Endothelial cell of umbilical vein (primary cell): ENCODE measurements at places on chromosomes 6 and 20.

- DNase-seq: no peak
These were observed 461.9 kb downstream of the QKI start for GRCh38 chr6:163876391-163876790.

- no peak for DNase-seq
These were observed 33.6 kb downstream of the TRAM2 start for GRCh38 chr6:52543262-52543661.

- DNase-seq: no peak
These were observed 52.4 kb downstream of the SLC22A1 start for GRCh38 chr6:160173806-160174527.

- no peak for DNase-seq
These were observed 281.9 kb downstream of the UBE3D start for GRCh38 chr6:82783587-82784236.

GRCh38 chr6:81713205-81713604, 39.3 kb downstream of the TENT5A start:
- DNase-seq: no peak

DNA sequence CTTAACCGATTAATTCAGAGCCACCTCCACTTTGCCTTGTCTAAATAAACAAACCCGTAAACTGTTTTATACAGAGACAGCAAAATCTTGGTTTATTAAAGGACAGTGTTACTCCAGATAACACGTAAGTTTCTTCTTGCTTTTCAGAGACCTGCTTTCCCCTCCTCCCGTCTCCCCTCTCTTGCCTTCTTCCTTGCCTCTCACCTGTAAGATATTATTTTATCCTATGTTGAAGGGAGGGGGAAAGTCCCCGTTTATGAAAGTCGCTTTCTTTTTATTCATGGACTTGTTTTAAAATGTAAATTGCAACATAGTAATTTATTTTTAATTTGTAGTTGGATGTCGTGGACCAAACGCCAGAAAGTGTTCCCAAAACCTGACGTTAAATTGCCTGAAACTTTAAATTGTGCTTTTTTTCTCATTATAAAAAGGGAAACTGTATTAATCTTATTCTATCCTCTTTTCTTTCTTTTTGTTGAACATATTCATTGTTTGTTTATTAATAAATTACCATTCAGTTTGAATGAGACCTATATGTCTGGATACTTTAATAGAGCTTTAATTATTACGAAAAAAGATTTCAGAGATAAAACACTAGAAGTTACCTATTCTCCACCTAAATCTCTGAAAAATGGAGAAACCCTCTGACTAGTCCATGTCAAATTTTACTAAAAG, 2.7 kb downstream of the FOXC1 start:
- peak; percentile 48 for DNase-seq

GRCh38 chr6:32836873-32837272, 1.7 kb downstream of the TAP2 start:
- DNase-seq: no peak

- peak; percentile 17 for DNase-seq
These were observed 19.4 kb upstream of the SDHAF4 start for GRCh38 chr6:70547313-70547712.

- no peak for DNase-seq
These were observed 53.2 kb downstream of the PPP1R14C start for GRCh38 chr6:150195996-150196417.

DNA sequence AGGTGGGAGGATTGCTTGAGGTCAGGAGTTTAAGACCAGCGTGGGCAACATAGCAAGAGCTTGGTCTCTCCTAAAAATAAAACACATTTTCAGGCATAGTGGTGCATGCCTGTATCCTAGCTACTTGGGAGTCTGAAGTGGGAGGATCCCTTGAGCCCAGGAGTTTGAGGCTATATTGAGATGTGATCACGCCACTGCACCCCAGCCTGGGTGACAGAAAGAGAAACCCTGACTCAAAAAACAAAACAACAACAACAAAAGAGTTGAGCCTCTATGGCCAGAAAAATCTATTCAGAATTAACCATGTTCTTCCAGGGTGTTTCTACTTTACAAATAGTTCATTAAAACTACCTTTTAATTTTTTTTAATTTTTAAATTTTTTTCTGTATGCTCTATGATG, 60.6 kb downstream of the TIAM2 start:
- no peak for DNase-seq
